ENCODE measurements at places on chromosomes 11 and 22.

DNA sequence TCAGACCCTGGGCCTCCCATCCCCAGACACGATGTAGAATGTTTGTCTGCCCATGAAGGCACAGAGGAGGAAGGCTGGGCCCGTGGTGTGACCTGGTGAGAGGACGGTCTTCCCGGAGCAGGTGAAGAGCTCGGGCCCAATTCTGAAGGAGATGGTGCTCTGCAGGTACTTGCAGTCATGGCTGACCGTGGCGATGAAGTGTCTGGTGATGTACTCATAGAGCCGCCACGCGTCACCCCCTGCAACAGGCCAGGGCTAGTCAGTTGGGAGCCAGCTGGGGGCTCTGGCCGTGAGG lies 10.0 kb upstream of the PPM1F start:
- DNase-seq, result no peak

DNA sequence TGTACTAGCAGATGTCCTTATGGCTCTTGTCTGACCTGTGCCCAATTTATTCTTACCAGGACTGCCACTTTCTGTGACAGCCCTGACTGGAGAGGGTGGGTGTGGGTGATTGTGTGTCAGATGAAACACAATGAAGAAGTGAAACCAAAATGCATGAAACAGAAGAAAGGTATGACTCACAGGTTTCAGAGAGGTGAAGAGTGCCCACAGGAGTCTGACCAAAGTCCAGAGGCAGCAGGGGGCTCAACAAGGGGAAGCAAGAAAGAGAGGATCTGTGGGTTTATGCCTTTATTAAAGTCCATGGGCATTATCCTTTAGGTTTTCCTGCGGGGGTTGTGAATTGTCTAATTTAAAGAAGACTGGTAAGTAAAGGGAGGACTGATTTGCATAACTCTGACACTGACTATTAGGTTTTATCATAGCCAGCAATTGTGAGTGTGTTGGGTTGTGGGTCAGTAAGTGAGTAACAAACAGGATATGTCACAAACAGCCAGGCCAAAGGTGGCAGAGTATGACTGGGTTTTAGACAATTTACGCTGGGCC lies 3.9 kb upstream of the OR4C6 start:
- DNase-seq, result no peak

DNA sequence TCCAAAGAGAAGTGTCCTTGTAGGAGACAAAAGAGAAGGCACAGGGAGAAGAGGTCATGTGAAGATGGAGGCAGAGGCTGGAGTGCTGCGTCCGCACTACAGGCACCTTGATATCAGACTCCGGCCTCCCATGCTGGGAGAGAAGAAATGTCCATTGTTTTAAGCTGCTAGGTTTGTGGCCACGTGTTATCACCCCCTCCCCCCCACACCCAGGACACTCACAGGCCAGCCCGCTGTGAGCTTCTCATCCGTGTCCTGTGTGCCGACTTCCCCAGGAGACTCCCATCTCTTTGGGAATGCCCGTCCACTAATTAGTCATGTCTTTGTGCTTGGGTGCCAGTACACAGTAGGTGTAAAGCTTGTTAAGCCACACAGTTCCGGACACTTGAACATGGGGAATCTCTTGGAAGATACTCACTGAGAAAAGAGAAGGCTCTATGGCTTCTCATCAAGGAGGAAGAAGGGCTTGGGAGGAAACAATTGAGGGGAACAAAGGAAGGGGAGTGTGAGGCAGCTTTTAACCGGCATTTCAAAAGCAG lies 1234.7 kb downstream of the TBC1D22A start:
- no peak for DNase-seq

DNA sequence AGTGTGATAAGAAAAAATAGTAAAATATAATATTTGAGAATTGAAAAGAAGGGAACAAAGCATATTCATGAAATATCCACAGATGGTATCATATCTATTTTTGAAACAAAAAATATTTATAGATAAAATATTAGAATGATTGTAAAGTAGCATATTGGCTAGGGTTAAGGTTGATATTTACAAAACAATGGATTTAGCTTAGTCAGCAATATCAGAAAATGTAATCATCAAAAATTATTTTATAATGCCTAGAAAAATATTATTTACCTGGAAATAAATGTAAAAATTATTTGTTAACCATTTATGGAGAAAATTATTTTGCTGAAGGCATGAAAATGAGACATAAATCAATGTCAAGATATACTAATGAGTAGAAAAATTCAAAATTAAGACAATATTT lies 12.8 kb downstream of the FAM111B start:
- DNase-seq, result no peak

DNA sequence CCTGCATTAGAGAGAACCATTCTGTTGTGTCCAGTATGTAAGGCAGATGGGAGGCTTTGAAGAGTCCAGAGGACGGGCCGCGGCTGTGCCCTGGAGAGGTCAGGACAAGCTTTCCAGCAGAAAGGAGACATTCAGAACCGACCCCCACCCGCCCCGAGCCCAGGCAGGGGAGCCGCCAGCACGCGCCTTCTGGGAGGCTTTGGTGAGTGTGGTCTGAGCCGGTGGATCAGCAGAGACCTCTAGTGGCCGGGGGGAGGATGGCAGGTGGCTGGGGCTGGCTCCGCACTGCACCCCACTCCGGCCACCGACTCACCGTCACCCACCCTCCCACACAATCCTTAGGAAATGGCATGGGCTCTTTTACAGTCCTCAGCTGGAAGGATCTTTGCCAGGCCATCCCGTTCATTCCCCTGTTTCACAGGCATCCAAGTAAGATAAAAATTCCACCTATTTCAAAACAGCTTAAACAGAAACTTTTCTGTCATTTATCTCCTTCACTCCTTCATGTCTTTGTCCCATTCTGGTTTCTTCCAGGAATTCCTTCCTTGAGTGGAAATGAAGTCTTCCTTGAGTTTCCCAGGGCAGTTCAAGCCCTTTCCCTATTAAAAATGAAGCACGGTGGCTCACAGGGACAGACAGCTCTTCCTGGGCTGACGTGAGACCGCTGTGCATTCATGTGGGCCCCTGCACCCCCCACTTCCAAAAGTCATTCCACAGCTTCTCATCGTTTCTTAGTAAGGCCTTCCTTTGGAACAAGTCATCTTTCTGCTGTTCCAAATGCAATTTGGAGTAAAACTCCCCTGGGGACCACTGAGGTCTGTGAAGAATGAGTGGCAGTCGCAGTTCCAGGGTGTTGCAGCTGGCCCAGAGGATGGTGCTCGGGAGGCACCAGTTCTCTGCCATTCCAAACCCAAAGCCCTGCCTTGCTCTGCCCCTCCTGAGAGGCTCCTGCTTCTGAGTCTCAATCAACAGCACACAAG lies 91.0 kb downstream of the FEZ1 start:
- no peak for DNase-seq

GRCh38 chr11:105719073-105719822 lies 109.4 kb downstream of the GRIA4 start:
- no peak for DNase-seq

GRCh38 chr11:83061883-83062282 lies 9.8 kb downstream of the RAB30 start:
- DNase-seq, result no peak

- no peak for DNase-seq
Observed at GRCh38 chr11:94885133-94885532, 88.2 kb downstream of the CWC15 start.

DNA sequence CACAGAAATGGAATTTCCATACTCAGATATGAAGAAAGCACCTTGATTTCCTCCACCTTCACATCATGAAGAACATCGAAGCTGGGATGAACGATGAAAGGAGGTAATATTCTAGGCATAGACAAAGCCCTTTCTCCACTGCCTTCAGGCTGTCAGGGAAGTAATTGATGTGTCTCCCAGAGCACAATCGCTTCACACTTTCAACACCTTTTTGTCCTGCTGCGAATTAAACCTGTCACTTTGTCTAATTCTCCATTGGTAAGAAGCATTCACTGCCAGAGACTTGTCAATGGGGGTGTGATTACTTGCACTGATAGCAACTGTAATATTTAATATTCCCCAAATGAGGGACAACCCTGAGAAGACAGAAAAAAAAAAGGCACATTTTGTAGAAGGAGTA lies 260.1 kb downstream of the ETS1 start:
- no peak for DNase-seq

GRCh38 chr11:17828311-17828751 lies 93.8 kb downstream of the KCNC1 start:
- no peak for DNase-seq

DNA sequence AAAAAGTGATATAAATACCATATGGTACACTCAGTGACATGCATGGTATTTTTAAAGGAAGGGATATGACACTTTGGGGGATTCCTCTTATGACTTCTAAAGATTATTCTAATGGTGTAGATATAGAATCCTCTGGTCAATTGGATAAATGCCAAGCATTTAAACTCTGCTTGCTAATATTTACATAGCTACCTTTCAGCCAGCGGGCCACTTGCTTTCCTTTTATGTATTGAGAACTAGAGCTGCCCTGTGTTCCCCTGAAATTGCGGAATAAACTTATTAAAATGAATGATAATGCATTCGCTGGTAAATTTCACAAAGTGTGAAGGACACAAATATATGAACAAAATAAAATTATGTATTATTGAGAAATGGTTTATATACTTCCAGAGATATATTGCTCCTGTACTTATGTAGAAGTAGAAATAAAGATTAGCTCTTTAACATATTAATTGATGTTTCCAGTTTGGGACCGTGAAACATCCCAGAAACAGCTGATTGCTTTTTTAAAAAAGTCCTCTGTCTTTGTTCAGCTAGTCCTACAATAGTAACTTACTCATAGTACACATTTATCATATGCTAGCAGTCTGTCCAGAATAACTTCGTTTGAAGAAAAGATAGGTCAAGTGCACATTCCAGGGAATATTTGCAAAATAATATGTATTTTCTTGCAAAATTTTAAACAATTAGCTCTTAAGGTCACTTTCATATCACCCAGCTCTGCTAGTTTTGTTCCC lies 40.1 kb upstream of the CARD18 start:
- no peak for DNase-seq

DNA sequence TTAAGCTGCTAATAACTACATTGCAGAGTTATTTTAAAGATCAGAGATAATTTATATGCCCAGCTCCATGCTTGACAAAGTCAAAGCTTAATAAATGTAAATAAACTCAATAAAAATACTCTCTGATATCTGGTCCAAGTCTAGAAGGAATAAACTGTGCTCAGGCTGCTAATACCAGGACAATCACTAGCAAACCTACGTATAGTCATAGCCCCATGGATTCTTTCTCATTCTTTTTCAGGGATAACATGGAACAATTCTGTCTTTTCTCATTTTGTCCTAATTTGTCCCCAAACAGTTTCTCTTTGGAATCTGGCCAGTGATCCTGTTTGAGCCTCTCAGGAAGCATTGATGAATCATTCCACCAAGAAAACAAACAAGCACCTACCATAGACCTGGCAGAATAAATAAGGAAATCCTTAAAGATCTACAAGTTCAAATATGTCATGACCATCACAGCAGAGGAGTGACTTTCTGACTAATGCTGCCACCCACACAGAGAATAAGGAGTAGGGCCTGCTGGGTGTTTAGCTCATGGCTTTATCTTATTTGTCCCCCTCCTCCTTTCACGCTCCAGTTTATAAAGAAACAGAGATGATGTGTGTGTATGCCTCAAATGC lies 14.1 kb upstream of the B3GNT6 start:
- DNase-seq, result no peak

- DNase-seq, result no peak
Observed at GRCh38 chr11:68199295-68199987, 13.7 kb downstream of the KMT5B start.
